ENCODE measurements at places on chromosomes 11 and 22.

DNA sequence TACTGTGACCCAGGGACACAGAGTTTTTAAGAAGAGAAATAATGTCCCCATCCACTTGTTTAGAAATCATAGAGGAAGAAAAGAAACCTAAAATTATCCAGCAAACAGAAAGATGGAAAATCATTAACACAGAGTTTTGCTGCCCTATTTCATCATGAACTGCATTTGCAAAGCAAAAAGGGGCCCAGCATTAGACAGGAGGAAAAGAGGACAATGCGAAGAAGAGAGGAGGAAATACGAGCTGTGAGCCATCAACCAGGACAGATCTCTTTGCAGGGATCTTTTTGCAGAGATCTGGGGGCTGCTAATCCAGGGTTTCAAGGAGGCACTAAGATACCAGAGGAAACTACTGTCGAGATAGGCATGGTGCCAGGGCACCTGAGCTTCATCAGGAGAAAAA is 14.4 kb upstream of the NCAM1 start:
- no peak for DNase-seq

DNA sequence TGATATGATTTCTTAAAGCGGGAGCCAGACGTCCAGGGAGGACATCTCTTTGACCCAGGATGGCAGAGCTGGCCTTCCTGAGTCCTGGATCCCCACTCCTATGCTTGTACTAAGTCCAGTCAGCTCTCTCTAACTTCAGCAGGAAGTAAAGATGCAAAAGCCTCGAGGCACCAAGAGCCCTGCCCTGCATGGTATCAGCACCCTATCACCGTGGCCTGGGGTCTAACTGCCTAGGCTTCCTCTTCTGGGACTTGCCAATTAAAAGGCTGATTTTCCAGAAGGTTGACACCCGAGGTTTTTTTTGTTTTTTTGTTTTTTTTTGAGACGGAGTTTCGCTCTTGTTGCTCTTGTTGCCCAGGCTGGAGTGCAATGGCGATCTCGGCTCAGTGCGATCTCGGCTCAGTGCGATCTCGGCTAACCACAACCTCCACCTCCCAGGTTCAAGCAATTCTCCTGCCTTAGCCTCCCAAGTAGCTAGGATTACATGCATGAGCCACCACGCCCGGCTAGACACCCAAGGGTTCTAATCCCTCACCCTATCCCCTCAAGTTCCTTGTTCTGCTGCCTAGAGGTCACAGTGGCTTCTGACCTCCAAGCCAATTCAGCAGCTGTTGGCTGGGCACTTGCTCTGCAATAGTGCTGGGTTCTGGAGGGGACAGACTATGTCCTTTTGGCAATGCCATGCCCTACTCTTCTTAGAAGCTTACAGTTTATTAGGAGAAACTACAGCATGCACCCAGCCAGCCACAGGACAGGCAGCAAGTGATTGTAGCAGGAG is 50.6 kb upstream of the FTH1 start:
- no peak for DNase-seq

DNA sequence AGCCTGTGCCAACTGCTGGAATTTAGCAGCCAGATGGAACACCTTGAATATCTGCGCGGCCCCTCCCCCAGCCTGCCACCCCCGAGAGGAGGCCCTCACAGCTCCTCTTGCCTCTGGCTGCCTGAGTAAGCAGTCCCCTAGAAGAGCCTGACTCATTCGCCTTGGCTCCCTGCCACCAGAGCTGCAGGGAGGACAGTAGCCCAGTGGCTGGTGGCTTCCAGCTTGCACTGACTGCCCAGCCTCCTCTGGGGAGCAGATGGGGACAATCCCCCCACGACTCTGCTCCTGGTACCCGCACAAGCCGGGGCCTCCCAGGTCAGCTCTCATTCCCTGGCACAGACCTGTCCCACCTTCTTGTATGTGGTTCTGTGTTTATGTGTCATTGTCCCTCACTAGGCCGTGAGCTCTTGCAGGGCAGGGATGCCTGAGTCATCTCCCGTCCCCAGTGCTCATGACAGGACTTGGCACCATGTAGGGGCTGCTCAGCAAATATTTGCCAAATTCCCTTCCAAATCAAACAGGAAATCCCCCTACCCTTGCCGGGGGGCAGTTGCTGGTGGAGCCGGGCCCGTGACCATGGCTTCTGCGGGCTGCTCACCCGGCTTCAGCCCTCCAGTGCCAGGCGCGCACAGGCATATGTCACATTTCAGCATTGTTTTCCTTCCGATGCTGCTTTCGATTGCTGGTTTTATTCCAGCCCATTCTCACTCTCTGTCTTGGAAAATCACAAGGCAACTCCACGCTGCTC is 43.6 kb downstream of the CACNG2 start:
- peak; percentile 43 for DNase-seq

- DNase-seq = no peak
Measured at GRCh38 chr11:78737891-78738290, 163.2 kb upstream of the NARS2 start.

- DNase-seq = no peak
Measured at GRCh38 chr22:49363526-49364230, 464.0 kb downstream of the BRD1 start.

GRCh38 chr11:45859661-45860140 is 12.4 kb downstream of the CRY2 start:
- DNase-seq = peak; percentile 61

DNA sequence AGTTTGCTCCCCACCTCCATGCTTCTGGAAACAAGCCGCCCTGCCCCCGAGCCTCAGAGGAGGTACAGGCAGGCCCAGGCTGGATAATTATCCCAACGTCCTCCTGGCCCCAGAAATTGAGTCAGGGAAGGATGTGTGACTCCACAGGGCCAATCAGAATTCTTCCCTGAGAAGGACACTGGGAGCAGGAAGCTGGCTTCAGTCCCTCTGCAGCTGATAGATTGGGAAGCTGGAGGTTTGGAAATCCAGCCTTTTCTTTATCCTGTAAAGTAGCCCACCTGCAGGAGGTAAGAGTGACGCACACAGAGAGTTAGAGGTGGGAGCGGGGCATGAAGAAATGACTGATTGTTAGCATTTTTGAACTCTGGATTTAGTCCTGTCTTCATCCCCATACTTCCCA is 97.5 kb upstream of the CD82 start:
- no peak for DNase-seq

GRCh38 chr11:115316696-115317095 is 187.5 kb downstream of the CADM1 start:
- DNase-seq = no peak

DNA sequence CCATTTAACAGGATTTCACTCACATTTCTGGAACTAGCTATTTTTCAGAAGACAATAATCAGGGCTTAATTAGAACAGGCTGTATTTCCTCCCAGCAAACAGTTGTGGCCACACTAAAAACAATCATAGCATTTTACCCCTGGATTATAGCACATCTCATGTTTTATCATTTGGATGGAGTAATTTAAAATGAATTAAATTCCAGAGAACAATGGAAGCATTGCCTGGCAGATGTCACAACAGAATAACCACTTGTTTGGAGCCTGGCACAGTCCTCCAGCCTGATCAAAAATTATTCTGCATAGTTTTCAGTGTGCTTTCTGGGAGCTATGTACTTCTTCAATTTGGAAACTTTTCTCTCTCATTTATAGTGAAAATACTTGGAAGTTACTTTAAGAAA is 9.2 kb downstream of the PRSS23 start:
- DNase-seq = peak; percentile 82

DNA sequence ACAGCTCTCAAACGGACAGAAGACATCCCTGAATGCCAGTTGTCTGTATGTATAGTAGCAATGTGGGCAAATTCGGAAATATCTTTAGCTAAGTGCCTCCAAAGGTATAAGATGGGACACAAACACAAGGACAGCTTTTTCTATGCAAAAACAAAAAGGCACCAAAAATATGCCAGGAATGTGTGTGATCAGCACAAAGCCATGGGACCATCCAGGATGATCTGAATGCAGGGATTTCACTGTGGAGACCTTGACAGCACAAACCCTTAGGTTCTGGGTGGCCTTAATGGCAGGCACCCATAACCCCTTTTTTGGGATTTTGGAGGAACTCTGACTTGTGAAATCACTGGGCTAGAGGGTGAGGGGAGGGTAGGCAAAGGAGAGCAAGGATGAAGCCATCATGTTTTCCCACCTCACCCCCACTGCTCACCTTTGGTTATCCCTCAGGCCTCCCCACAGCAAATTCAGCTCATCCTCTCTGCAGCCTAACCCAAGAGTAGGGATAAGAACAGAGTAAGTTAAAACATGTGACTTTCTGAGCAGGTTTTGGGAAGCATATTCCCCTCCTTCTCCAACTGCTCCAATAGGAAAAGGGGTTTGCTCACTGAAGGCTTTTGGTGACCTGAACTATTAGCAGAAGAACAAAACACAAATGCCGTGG is 154.6 kb downstream of the SNX19 start:
- DNase-seq = no peak

DNA sequence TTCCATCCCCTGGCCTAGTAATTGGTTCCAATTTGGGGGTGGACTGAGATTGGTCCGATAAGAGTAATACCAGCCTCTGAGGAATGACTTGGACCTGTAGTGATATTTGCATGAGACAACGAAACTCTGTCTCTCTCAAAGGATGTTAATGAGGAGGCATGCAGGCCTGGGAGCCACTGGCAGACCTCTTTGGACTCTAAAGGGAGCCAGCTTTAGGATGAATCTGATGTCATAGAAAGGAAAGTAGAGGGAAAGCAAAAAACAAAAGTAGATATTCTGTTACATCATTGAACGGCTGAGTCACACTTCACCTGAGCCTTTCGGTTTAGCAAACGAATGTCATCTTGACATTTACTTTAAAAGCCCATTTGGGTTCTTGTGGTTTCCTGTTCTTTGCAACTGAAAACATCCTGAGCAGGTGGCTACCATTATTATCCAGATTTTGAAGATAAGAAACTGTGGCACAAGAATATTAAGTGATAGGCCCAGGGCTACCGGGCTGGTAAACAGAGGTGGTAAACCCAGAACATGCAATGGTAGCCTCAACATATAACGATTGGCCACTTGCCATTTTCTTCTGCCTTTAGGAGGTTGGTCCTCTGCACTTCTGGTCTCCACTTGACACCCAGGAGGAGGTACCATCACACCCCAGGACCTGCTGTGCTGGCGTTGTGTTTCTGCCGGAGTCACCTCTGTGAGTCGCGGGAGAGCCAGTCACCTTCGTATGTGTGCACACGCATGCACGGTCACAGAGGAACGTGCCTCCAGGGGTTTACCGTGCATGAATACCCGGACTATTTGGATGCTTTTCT is 42.7 kb downstream of the RTL6 start:
- no peak for DNase-seq
